Panc1 (cell line): ENCODE measurements at places on chromosomes 13 and 19.

- no peak for DNase-seq
Observed at GRCh38 chr13:113150550-113151365, 7.7 kb upstream of the PROZ start.

DNA sequence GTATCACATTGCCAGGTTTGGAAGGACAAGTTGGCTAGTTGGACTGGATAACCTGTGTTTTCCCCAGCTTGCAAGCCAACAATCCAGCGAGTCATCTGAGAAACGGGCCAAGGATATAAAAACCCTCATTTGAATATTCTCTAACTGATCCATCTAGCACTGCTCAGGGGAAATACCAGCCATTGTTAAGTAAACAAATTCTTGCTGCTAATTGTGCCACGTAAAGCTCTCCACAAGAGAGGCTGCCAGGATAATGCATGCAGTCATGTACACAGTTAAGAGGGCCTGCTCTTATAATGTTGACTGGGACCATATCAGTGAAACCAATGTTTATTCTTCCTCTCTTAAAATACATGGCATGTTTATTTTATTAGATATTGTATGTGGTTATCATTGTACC, 663.2 kb upstream of the SGCG start:
- DNase-seq = no peak

GRCh38 chr13:20378721-20379120, 146.6 kb upstream of the GJB6 start:
- no peak for DNase-seq

DNA sequence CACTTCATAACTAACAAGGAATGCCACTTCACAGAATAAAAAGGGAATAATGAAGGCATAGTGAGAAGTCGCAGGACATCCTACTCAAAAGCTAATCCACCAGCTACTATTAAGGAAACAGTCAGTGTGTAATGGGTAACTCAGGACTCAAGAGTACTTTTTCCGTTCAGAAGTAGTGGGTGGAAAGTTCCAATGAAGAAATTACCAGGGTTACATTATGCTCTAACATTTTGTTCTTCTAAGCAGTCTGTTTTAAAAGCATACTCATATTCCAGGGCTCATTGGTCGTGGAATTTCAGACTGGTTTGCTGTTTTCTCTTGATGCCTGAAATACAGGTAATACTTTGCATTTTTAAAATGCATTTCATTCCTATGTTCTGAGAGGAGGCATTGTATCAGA, 222.4 kb upstream of the IRS2 start:
- no peak for DNase-seq

DNA sequence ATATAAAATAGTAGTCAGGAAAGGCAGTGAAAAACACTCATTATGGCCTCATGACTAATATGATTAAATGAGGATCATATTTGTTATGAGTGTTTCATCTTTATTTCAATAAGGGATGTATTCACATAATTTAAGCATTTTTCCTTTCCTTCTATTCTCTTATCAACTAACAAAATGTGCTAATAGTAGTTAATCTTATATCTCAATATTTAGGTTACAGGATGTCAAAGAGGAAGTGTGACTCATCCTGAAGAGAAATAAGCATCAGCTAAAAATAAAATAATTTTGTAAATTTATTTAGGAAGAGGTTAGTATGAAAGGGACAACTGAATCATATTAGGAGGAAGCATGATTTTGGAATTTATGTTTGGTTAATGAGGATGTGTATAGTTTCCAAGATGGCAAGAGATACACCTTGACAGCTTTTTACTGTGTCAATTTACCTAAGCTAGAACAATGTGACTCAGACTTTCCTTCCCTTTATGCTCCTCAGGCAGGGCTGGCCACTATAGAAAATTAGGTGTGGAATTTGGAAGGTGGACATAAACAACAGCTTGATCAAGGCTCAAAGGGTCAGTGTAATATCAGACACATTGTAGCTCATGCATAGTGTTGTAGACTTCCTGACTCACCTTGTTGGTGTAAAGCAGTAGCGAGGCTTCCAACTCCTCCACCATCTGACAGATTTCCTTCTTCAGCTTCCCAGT, 172.7 kb downstream of the SLITRK1 start:
- DNase-seq = no peak

DNA sequence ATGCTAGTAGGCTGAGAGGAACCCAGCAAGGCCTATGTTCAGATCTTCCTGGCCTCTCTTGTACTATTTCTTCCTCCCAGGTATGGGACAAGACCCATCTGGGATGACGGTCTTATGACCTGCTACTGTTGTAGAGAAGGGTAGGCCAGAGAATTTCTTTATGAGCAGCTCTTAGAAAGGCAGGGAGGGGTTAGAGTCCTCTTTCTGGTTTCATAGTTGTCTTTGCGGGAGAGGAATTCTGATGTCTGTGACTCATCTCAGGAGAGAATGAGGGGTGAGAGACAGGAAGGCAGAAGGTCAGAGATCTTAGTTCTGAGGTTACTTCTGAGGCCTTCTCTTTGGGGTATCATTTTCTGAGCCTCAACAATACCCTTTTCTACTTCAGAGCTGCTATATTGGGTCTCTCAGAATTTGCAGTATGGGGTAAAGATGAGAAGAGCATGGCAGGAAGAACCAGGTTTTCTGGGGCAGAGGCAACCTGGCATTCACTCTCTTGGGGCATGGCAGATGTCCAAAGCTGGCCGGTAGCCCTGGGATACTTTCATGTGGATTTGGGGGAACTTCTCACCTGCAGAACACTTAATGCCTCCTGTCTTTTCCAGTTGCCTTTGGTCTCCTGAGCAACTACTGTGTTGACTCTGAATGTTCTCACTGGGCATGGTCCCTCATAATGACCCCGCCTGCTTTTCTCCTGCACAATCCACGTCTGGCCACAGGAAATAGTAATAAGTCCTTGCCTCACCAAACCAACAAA, 154.4 kb downstream of the GGACT start:
- DNase-seq = no peak

GRCh38 chr19:44608391-44608821, 5.0 kb upstream of the IGSF23 start:
- no peak for DNase-seq

- peak; percentile 89 for DNase-seq
Observed at GRCh38 chr19:4911786-4912672, 2.7 kb downstream of the UHRF1 start.

- DNase-seq = no peak
Observed at GRCh38 chr13:51063909-51064308, 47.2 kb downstream of the C13orf42 start.

DNA sequence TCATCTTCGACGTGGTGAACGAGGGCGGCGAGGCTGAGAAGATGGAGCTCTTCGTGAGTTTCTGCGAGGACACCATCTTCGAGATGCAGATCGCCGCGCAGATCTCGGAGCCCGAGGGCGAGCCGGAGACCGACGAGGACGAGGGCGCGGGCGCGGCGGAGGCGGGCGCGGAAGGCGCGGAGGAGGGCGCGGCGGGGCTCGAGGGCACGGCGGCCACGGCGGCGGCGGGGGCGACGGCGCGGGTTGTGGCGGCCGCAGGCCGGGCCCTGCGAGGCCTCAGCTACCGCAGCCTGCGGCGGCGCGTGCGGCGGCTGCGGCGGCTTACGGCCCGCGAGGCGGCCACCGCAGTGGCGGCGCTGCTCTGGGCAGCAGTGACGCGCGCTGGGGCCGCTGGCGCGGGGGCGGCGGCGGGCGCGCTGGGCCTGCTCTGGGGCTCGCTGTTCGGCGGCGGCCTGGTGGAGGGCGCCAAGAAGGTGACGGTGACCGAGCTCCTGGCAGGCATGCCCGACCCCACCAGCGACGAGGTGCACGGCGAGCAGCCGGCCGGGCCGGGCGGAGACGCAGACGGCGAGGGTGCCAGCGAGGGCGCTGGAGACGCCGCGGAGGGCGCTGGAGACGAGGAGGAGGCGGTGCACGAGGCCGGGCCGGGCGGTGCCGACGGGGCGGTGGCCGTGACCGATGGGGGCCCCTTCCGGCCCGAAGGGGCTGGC, 52.6 kb downstream of the MAP4K1 start:
- DNase-seq = no peak

GRCh38 chr13:46571189-46571908, 18.4 kb downstream of the LRCH1 start:
- DNase-seq = no peak

DNA sequence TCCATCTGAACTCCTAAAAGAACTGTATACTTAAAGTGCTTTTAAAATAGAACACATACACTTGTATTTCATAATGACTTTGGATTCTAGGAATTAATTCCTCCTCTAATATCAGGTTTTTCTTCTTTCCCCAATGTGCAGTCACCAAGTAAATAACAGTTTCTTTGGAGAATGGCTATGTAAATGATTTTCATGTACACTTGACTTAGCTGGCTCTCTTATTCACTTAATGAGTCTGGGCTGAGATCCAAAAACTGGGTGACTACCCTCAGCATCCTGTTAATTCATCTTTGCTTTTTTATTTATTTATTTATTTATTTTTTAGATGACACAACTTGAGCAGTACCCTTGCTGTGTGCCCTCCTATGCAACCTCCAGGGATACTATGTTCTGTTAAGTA, 1003.7 kb downstream of the SLITRK1 start:
- DNase-seq = no peak

- DNase-seq = no peak
Observed at GRCh38 chr19:50427997-50428425, 4.7 kb upstream of the MYBPC2 start.

DNA sequence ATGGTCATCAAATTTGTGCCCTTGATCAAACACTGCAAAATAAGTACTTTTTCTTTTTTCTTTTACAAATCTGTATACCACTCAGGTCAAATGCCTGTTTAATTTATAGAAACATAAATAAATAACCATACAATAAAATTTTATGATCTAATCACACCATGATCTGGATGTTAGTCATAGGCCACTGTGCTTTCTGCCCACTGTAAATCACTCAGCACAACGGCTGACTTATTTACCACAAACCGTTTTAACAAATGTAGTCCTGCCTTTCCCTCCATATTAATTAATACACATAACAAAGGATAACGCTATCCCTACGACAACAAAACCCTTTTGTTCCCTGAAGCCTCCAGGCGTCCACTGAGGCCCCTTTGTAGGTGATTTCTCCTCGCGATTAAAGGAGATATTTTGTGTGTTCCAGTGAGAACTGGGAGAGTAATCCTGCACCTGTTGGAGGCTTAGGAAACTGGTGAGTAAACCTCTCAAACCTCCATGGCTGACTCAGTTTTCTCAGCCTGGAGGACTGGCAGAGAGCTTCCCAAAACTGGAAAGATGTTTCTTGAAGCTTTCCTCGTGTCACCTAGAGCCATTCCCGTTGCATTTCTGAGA, 477.1 kb upstream of the SGCG start:
- DNase-seq = peak; percentile 4

DNA sequence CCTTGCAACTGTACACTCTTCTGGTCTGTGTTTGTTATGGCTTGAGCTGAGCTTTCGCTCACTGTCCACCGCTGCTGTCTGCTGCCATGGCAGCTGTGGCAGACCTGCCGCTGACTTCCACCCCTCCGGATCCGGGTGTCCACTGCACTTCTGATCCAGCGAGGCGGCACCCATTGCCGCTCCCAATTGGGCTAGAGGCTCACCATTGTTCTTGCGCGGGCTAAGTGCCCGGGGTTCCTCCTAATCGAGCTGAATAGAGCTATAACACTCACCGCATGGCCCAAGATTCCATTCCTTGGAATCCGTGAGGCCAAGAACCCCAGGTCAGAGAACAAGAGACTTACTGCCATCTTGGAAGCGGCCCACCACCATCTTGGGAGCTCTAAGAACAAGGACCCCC, 2.2 kb upstream of the PSMC4 start:
- DNase-seq = no peak

DNA sequence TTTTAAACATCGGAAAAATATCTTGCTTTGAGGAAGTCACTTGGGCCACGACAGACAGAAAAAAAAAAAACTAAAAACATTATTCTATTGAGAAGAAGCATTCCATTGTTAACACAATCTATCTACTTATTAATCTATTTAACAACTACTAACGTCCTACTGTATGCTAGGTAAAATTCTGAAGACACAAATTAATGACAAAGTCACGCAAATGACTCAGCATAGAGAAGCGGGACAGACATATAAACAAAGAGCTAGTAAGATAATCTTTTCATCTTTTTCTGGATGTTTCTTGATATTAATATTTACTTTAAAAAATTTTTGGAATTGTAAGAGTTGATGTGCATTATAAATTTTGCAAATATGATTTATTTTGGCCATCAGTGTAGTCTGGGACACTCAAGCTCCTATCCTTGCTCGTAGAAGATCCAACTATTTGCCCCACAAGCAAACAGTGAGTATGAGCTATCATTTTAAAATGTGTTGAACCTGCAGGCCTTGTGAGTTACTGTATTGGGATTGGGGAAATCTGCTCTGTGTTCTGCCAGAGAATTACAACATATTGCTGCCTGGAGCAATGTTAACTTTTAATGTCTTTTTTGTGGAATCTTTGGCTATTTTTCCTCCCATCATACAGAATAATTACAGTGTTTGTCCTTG, 109.1 kb downstream of the PCDH9 start:
- no peak for DNase-seq
